Trophoblast cell (in vitro differentiated cells and primary cell): ENCODE measurements at places on chromosomes 7 and 10.

DNA sequence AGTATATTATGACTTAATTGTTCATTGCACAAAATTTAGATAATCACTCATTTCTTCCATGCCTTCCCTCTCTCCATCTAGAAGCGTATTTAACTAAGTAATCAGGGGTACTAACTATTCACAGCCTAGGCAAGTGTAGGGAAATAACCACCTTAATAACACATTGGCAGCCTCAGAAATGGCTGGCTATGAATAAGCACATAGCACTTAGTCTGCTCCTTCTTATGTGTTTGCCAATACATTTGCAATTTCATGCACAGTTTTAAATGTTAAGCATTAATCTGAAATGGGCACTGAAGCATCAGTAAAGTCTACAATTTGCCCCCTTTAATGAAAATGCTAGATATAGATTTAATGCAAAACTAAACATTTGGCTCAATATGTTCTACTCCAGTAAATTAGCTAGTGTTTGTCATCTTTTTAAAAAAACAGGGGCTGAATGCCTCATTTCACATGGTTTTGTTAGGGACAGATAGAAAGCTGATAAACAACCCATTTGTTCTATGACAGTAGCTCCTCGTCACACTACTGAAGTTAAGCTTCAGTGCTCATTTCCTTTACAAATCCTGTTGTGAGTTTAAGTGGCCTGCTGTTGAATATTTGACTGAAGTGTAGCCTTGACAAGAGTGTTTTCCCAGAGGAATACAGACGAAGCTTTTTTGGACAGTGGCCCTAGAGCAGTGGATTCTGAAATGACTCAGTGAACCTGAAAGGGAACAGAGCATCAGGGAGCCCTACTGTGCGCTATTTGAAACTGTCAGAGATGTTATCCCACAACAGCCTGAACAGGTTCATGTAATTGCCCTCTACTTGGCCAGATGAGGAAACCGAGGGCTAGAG, 30.5 kb downstream of the HHEX start:
- no peak overlapping the region for H3K27ac ChIP-seq
- H3K4me3 ChIP-seq = no peak overlapping the region
- no peaks in the 10 kb centered on the region for H3K36me3 ChIP-seq
- H3K27me3 ChIP-seq = no peaks in the 10 kb centered on the region
- DNase-seq = no peak
- H3K4me1 ChIP-seq = no peaks in the 10 kb centered on the region

DNA sequence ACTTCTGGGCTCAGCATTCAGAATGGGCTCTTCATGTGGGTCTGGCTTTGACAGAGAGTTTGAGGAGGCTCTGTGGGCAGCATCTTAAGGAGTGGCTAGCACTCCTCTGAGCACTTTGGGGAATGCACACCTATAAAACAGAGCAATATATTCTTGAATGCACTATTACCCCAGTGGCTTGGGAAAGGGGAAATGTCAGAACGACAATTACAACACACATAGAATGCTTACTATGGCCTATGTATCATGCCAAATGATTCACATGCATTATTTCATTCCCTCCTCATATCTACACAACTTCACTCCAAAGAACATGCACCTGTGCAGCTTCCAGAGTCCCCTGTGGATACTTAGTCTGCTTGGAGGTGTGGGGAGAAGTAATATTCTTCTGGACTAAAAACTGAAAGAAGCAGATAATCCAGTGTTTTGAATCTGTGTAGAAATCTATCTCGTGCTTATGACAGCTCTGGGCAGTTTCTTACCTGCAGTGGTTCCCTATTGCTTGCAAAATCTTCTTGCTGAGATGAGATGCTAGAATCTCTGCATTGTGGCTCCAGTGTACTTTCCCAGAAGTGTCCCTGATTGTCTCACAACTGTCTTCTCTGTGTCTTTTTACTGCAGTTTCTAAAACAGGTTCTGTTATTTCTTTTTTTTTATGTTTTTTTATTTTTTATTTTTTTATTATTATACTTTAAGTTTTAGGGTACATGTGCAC, 5.5 kb upstream of the MGAM start:
- DNase-seq = no peak
- no peak overlapping the region for H3K27ac ChIP-seq
- H3K4me1 ChIP-seq = peaks cover 2% of the 10 kb centered on the region
- no peak overlapping the region for H3K4me3 ChIP-seq

GRCh38 chr10:131726076-131726880, 174.5 kb upstream of the PPP2R2D start:
- no peak overlapping the region for H3K4me3 ChIP-seq
- no peaks in the 10 kb centered on the region for H3K4me1 ChIP-seq
- H3K36me3 ChIP-seq = no peaks in the 10 kb centered on the region
- H3K27me3 ChIP-seq = no peaks in the 10 kb centered on the region

DNA sequence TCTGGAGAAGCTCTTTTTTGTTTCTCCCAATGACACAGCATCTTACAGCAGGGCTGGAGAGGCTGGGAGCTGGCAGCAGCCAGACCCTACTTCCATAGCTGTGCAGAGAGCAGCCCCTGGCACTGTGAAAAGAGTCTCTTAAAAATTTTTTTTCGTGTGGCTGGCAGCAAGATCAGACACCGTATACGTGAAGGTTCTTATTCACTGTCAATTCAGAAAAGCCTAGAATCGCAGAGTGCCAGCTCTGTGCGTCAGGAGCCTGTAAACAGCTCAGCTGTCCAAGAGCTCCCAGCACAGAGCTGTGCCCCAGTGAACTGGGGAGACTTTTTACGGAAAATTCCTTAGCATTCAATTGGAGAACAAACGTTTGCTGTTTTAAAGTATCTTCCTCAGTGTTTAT, 6.5 kb downstream of the BAG3 start:
- peaks cover 36% of the 10 kb centered on the region for H3K4me1 ChIP-seq
- no peak overlapping the region for H3K4me3 ChIP-seq
- peaks cover 19% of the 10 kb centered on the region for H3K36me3 ChIP-seq
- H3K27ac ChIP-seq = no peak overlapping the region
- no peaks in the 10 kb centered on the region for H3K27me3 ChIP-seq

DNA sequence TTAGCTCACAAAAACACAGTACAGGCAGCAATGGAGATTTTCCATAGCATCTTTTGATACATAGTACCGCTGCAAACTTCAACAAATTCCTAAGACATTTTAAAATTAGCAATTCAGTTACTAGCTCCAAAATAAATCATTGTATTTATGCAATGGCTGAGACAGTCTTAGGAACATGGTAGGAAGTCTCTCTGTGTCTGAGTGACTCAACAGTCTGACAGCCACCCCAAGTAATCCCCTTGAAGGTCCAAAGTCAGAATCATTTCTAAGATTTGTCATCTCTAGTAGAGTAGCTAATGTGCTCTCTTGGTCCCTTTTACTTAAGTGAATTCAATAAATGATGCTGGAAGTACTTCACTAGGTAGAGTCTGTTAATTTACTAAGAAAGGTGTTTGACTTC, 93.8 kb upstream of the NOBOX start:
- no peaks in the 10 kb centered on the region for H3K4me1 ChIP-seq
- no peak for DNase-seq
- H3K27me3 ChIP-seq = no peaks in the 10 kb centered on the region
- no peaks in the 10 kb centered on the region for H3K36me3 ChIP-seq
- no peak overlapping the region for H3K27ac ChIP-seq
- no peak overlapping the region for H3K4me3 ChIP-seq

DNA sequence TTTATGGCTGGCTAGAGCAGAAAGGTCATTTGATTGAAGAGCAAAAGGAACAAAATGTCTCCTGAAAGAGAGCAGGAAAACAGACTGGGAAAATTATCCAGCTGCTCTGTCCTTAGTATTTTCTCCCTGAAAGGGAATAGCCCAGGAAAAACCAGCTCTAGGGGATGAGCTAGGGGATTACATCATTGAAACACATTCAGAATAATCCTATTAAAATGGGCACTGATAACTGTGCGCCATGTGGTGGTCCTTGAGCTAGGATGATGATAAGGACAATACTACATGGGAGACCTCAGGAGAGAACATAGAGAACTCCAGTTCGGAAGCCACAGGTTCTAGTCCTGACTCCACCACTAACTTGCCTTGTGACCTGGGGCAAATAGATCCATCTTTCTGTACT, 873.8 kb downstream of the TYW1 start:
- H3K27me3 ChIP-seq = no peaks in the 10 kb centered on the region
- DNase-seq = no peak
- no peaks in the 10 kb centered on the region for H3K36me3 ChIP-seq
- no peak overlapping the region for H3K4me3 ChIP-seq
- H3K4me1 ChIP-seq = no peaks in the 10 kb centered on the region
- H3K27ac ChIP-seq = no peak overlapping the region

- DNase-seq = no peak
- no peaks in the 10 kb centered on the region for H3K4me1 ChIP-seq
- no peaks in the 10 kb centered on the region for H3K36me3 ChIP-seq
- H3K27ac ChIP-seq = no peak overlapping the region
These were observed 36.6 kb upstream of the SRGN start for GRCh38 chr10:69051303-69051702.

GRCh38 chr10:110401401-110402076, 96.2 kb upstream of the DUSP5 start:
- DNase-seq = no peak
- no peak overlapping the region for H3K4me3 ChIP-seq
- H3K36me3 ChIP-seq = no peaks in the 10 kb centered on the region
- H3K4me1 ChIP-seq = peaks cover 19% of the 10 kb centered on the region

GRCh38 chr7:44292876-44293560, 32.4 kb downstream of the CAMK2B start:
- DNase-seq = no peak
- no peaks in the 10 kb centered on the region for H3K27me3 ChIP-seq
- no peak overlapping the region for H3K4me3 ChIP-seq
- H3K27ac ChIP-seq = no peak overlapping the region
- H3K36me3 ChIP-seq = no peaks in the 10 kb centered on the region

GRCh38 chr10:16674147-16674703, 143.0 kb downstream of the RSU1 start:
- DNase-seq = no peak
- no peaks in the 10 kb centered on the region for H3K4me1 ChIP-seq
- H3K4me3 ChIP-seq = no peak overlapping the region
- no peak overlapping the region for H3K27ac ChIP-seq
- H3K36me3 ChIP-seq = no peaks in the 10 kb centered on the region

- no peak overlapping the region for H3K27ac ChIP-seq
- H3K4me3 ChIP-seq = no peak overlapping the region
- no peaks in the 10 kb centered on the region for H3K4me1 ChIP-seq
- no peak for DNase-seq
- no peaks in the 10 kb centered on the region for H3K27me3 ChIP-seq
These were observed 181.4 kb downstream of the NRG3 start for GRCh38 chr10:82056391-82056790.

- H3K4me1 ChIP-seq = no peaks in the 10 kb centered on the region
- DNase-seq = no peak
- no peaks in the 10 kb centered on the region for H3K27me3 ChIP-seq
- no peak overlapping the region for H3K4me3 ChIP-seq
- no peaks in the 10 kb centered on the region for H3K36me3 ChIP-seq
- no peak overlapping the region for H3K27ac ChIP-seq
These were observed 83.4 kb downstream of the AGMO start for GRCh38 chr7:15478401-15478800.

DNA sequence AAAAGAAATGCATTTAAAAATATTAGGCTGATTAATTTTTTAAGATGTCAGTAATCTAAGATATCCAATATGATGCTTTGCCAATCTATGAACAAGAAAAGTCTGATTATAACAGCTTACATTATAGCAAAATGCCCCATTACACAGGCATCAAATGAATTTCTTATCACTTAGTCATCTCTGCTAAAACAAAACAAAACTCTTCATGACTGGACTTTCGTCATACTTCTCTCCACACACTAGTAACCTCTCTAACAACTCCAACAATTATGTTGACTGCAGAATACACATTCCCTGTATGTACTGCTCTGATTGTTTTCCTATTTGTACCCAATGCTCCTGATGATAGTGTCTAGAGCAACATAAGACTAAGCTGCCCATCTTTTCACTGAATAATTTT, 3.8 kb upstream of the MKI67 start:
- DNase-seq = peak; percentile 42
- no peak overlapping the region for H3K27ac ChIP-seq
- H3K4me3 ChIP-seq = no peak overlapping the region
- no peaks in the 10 kb centered on the region for H3K27me3 ChIP-seq
- peaks cover 4% of the 10 kb centered on the region for H3K4me1 ChIP-seq

DNA sequence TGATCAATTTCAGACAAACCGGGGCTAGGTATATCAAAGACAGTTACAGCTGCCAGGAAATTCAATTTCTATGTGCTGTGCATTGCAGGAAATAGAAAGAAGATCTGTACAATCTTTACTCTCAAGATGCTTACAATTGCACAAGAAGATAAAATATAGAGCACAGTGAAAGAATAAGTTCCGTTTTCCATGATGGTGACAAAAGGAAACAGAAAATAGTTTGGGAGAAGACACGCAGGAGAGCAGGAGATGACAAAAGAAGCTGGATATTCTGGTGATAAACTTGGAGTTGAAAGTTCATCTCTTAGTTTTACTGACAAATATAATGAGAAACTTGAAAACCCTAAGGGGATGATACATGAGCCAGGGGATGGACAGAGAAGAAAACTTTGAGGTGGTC, 646.0 kb downstream of the PARD3 start:
- H3K4me3 ChIP-seq = no peak overlapping the region
- no peaks in the 10 kb centered on the region for H3K27me3 ChIP-seq
- H3K4me1 ChIP-seq = no peaks in the 10 kb centered on the region

- H3K27ac ChIP-seq = no peak overlapping the region
- DNase-seq = no peak
- H3K4me1 ChIP-seq = no peaks in the 10 kb centered on the region
These were observed 161.4 kb downstream of the PRKCQ start for GRCh38 chr10:6418613-6419216.

GRCh38 chr7:16089801-16090200, 331.5 kb downstream of the CRPPA start:
- H3K27ac ChIP-seq = no peak overlapping the region
- no peak overlapping the region for H3K4me3 ChIP-seq
- no peak for DNase-seq
- no peaks in the 10 kb centered on the region for H3K4me1 ChIP-seq

- H3K27me3 ChIP-seq = no peaks in the 10 kb centered on the region
- H3K27ac ChIP-seq = no peak overlapping the region
- H3K4me1 ChIP-seq = no peaks in the 10 kb centered on the region
- no peak overlapping the region for H3K4me3 ChIP-seq
These were observed 150.4 kb upstream of the CHRM2 start for GRCh38 chr7:136717910-136718557.

GRCh38 chr7:30062587-30062986, 34.4 kb downstream of the PLEKHA8 start:
- H3K27me3 ChIP-seq = no peaks in the 10 kb centered on the region
- no peak overlapping the region for H3K27ac ChIP-seq
- no peak overlapping the region for H3K4me3 ChIP-seq
- H3K36me3 ChIP-seq = peaks cover 28% of the 10 kb centered on the region
- no peak for DNase-seq
- H3K4me1 ChIP-seq = no peaks in the 10 kb centered on the region

DNA sequence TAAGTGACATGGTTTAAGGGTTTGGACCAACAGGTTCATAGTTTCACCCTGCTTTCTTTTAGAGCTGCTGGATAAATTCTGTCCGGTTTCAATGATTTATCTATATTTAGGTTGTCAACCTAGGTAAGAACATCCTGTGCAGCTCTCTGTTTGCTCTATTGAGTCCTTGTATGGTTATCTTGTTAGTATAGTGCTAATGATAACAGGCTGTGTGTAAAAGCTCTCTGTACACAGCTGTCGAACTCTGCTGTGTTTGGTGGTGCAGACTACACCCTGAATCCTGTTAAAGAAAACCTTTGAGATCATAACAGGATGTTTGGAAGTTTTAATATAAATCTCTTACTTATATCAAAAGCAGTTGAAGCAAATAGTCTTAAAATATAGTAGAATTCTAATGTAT, 219.2 kb downstream of the SDK1 start:
- H3K27ac ChIP-seq = no peak overlapping the region
- no peaks in the 10 kb centered on the region for H3K36me3 ChIP-seq
- no peak for DNase-seq
- H3K4me3 ChIP-seq = no peak overlapping the region
- H3K27me3 ChIP-seq = no peaks in the 10 kb centered on the region
